Naive thymus-derived CD8-positive, alpha-beta T cell (primary cell): ENCODE measurements at places on chromosomes 2 and 18.
A peak's percentile ranks its signal among the peaks of the same experiment; 100 is the strongest.

DNA sequence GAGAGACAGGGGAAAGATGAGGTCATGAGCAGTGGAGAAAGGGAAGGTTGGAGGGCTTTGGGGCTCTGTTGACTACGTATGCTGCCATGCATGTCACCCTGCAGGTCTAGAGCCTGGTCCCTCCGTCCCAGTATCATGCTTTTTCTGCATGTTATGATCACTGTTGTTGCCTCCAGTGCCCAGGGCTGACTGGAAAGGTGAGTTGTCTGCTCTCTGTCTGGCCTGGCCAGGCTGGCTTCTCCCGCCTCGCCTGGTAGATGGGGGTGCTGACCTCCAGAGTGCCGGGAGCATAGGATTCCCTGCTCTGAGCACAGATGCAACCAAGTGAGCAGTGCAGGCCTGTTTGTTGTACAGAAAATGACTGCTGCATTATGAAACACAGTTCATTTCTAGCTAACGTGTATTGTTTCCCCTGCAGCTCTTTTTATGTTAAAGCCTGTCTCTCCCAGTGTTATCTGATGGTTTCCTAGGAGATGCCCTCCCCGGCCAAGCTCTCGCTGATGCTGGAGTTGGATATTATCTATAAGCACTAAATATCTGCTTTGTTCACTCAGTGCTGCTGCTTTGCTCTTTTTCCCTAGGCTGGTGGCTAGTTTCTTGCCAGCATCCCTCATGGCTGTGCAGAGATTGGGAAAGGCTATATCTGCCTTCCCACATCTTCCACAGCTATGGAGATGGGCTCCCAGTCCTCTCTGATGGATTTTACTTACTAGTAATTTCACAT lies 158.2 kb downstream of the TDRD15 start:
- no peak for DNase-seq
- no peaks in the 10 kb centered on the region for H3K4me1 ChIP-seq
- H3K27ac ChIP-seq = no peak overlapping the region
- H3K4me3 ChIP-seq = no peak overlapping the region
- H3K27me3 ChIP-seq = no peaks in the 10 kb centered on the region

- H3K27me3 ChIP-seq = no peaks in the 10 kb centered on the region
- H3K36me3 ChIP-seq = no peaks in the 10 kb centered on the region
- no peaks in the 10 kb centered on the region for H3K4me1 ChIP-seq
Observed at GRCh38 chr18:4831791-4832375, 365.2 kb downstream of the AKAIN1 start.

DNA sequence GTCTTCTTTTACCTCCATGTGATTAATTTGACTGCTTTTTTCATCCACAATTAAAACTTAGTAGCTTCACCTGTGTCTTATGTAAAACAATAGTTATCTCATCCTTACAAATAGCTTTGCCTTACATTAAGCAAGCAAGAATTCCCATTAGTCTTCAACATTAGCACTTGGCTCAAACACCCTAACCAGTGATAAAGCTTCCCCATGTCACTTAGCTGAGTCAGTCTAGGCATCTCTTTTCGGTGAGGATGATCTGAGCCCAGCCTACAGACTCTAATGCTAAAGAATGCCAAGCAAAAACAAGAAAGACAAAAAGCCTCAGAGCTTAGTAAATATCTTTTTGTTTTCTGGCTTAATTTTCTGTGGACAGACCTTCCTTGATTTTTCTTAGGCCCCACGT lies 26.1 kb downstream of the GAD1 start:
- peaks cover 3% of the 10 kb centered on the region for H3K27me3 ChIP-seq
- H3K4me1 ChIP-seq = peaks cover 13% of the 10 kb centered on the region
- no peak for DNase-seq
- H3K4me3 ChIP-seq = no peak overlapping the region
- no peaks in the 10 kb centered on the region for H3K36me3 ChIP-seq
- H3K27ac ChIP-seq = no peak overlapping the region

DNA sequence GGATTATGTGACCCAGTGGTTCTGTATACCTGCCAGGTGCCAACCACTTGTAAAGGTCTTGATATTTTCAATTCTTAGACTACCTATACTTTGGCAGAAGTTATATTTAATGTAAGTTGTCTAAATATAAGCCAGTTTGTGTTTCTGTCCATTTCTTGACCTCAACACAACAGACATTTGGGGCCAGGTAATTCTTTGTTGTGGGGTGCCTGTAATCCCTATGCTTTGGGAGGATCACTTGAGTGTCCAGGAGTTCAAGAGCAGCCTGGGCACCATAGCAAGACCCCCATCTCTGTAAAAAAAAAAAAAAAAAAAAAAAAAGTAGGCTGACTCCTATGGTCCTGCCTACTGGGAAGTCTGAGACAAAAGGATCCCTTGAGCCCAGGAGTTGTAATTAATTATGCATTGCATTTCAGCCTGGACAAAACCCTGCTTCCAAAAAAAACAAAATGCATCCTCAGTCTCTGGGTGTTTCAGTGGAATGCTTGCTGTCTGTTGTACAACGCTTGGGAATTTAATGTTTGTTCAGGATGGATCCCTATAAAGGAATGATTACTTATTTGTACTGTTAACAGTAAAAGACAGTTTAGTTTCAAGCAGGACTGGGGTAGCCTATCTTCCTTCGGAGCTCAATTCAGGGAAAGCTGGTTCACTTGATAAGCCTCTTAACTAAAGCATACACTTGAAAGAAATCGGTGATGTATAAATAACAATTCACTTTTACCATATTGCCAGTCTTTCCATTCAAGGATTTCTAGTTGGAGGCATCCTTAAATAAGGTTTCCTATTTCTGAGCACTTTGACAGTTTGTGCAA lies 3.4 kb downstream of the RPS27A start:
- H3K27me3 ChIP-seq = no peaks in the 10 kb centered on the region
- peak overlapping the region; percentile 19 for H3K27ac ChIP-seq
- H3K4me1 ChIP-seq = peaks cover 17% of the 10 kb centered on the region
- H3K4me3 ChIP-seq = no peak overlapping the region

DNA sequence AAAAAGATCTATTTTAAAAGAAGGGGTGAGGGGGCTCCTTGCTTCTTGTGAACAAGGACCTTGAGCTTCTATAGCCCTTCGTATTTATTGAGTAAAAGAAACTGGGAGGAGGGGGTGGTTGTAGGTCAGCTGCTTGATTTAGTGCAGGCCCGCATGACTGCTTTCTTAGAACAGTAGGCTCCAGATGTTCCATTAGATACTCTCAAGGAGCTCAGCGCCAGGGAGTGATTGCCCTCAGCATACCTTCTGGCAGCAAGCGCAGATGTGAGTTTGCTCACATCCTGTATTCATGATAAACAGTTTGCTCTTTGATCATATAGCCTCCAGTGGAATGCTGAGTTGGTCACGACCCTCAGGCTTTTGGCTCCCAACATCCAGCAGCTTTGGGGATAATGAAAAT lies 108.9 kb upstream of the XPO1 start:
- DNase-seq = no peak
- H3K36me3 ChIP-seq = no peaks in the 10 kb centered on the region
- H3K4me1 ChIP-seq = no peaks in the 10 kb centered on the region
- H3K27me3 ChIP-seq = no peaks in the 10 kb centered on the region
- H3K4me3 ChIP-seq = no peak overlapping the region
- H3K27ac ChIP-seq = no peak overlapping the region

GRCh38 chr2:19299522-19299921 lies 58.9 kb downstream of the OSR1 start:
- no peak for DNase-seq
- H3K27me3 ChIP-seq = no peaks in the 10 kb centered on the region
- no peaks in the 10 kb centered on the region for H3K4me1 ChIP-seq

- no peak overlapping the region for H3K4me3 ChIP-seq
- H3K36me3 ChIP-seq = peaks cover 45% of the 10 kb centered on the region
- H3K27ac ChIP-seq = no peak overlapping the region
- no peaks in the 10 kb centered on the region for H3K27me3 ChIP-seq
- H3K4me1 ChIP-seq = no peaks in the 10 kb centered on the region
- DNase-seq = no peak
Observed at GRCh38 chr2:19936203-19936602, 34.4 kb upstream of the TTC32 start.

- H3K4me1 ChIP-seq = no peaks in the 10 kb centered on the region
- no peak for DNase-seq
- H3K4me3 ChIP-seq = no peak overlapping the region
- no peaks in the 10 kb centered on the region for H3K36me3 ChIP-seq
Observed at GRCh38 chr18:65487569-65487968, 263.2 kb upstream of the CDH7 start.

DNA sequence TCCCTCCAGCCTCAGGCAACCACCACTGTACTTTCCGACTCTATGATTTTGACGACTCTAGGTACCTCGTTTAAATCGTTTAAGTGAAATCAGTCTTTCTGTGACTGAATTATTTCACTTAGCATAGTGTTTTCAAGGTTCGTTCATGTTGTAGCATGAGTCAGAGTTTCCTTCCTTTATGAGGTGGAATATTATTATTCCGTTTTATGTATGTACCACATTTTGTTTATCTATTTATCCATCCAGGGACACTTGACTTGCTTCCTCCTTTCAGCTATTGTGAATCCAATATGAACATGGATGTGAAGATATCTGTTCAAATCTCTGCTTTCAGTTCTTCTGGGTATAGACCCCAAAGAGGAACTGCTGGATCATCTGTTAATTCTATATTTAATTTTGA lies 19.1 kb downstream of the IL1R2 start:
- H3K4me3 ChIP-seq = no peak overlapping the region
- no peak overlapping the region for H3K27ac ChIP-seq
- no peaks in the 10 kb centered on the region for H3K36me3 ChIP-seq
- H3K27me3 ChIP-seq = peaks cover 3% of the 10 kb centered on the region
- H3K4me1 ChIP-seq = peaks cover 9% of the 10 kb centered on the region

DNA sequence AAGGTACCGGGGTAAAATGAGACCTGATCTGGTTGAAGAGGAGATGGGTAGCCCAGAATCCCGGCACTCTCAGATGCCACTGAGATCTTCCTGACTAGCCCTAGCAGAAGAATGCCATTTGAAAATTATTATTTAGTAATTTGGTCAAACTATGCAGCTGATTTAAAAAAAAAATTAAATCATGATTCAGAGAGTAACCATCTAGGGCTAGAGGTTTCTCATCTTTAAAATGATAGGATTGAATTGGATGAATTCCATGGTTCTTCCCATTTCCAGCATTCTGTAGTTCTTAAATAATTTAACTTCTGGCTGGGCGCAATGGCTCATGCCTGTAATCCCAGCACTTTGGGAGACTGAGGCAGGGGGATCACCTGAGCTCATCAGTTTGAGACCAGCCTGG lies 106.1 kb downstream of the MYO1B start:
- no peaks in the 10 kb centered on the region for H3K36me3 ChIP-seq
- no peak overlapping the region for H3K27ac ChIP-seq
- H3K4me1 ChIP-seq = no peaks in the 10 kb centered on the region
- DNase-seq = no peak
- H3K4me3 ChIP-seq = no peak overlapping the region

GRCh38 chr2:122486705-122487415 lies 731.4 kb downstream of the TSN start:
- DNase-seq = no peak
- H3K4me3 ChIP-seq = no peak overlapping the region
- H3K4me1 ChIP-seq = no peaks in the 10 kb centered on the region
- no peak overlapping the region for H3K27ac ChIP-seq
- H3K27me3 ChIP-seq = no peaks in the 10 kb centered on the region

DNA sequence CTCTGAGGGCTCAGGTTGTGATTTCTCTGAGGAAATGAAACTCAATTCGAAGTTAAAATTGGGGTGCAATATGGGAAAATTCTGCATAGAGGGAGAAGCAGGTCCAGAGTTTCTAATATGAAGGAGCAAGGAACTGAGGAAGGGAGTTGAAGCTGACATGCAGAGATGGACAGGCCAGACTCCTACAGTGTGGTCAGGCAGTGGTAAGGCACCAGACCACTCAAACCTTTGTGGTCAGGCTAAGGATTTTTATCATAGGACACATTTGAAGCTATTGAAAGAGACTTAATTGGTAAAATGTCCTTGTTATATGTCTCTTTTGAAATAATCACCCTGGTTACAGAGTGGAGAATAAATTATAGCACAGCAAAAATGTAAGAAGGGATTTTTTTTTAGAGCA lies 1074.8 kb upstream of the CDH2 start:
- H3K27ac ChIP-seq = no peak overlapping the region
- DNase-seq = no peak
- no peaks in the 10 kb centered on the region for H3K36me3 ChIP-seq
- H3K27me3 ChIP-seq = no peaks in the 10 kb centered on the region
- no peaks in the 10 kb centered on the region for H3K4me1 ChIP-seq

- H3K4me1 ChIP-seq = peaks cover 4% of the 10 kb centered on the region
- H3K36me3 ChIP-seq = peaks cover 3% of the 10 kb centered on the region
- H3K27me3 ChIP-seq = no peaks in the 10 kb centered on the region
- no peak for DNase-seq
- H3K4me3 ChIP-seq = no peak overlapping the region
- no peak overlapping the region for H3K27ac ChIP-seq
Observed at GRCh38 chr2:18855027-18855426, 265.7 kb upstream of the NT5C1B start.

DNA sequence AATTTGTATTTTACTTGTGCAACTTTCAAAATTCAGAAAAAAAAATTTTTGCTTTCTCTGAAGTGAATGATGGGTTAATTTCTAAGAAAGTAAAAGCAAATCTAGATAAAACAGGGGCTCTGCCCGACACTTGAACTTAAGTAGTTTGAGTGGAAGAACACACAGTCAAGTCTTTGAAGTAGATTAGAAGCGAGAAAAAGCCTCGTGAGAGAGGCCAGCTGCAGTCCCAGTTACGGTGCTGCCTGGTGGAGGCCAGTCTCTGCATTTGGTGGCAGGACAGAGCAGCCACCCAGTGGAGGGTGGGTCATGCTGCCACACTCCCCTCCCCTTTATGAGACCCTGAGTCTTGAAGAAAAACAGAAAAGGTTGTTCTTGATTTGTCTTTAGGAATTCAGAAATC lies 81.8 kb downstream of the INPP5D start:
- peak overlapping the region; percentile 11 for H3K4me3 ChIP-seq
- no peaks in the 10 kb centered on the region for H3K27me3 ChIP-seq
- peak overlapping the region; percentile 77 for H3K27ac ChIP-seq

GRCh38 chr18:27223526-27224291 lies 38.6 kb upstream of the CHST9 start:
- no peaks in the 10 kb centered on the region for H3K36me3 ChIP-seq
- no peaks in the 10 kb centered on the region for H3K4me1 ChIP-seq
- no peak overlapping the region for H3K4me3 ChIP-seq

- H3K4me3 ChIP-seq = no peak overlapping the region
- no peaks in the 10 kb centered on the region for H3K36me3 ChIP-seq
- no peaks in the 10 kb centered on the region for H3K27me3 ChIP-seq
- no peak for DNase-seq
- H3K4me1 ChIP-seq = no peaks in the 10 kb centered on the region
- H3K27ac ChIP-seq = no peak overlapping the region
Observed at GRCh38 chr2:229201521-229201920, 69.6 kb downstream of the PID1 start.
